Hepatocyte (in vitro differentiated cells): ENCODE measurements at places on chromosomes 5 and 9. TPM values are rescaled to one million over a fixed set of nuclear protein-coding genes. Genes with fewer than 3 reads are reported as not detected.

Gene MEIKIN
- polyA plus RNA-seq, result not detected in 2 replicates

GRCh38 chr5:53834500-53834899 lies 274.1 kb downstream of the NDUFS4 start:
- DNase-seq, result no peak

Gene NPR3
- polyA plus RNA-seq, result 3.6 and 6.9 TPM in 2 replicates

GRCh38 chr5:149355688-149356087 lies 2.2 kb upstream of the PCYOX1L start:
- no peak for DNase-seq
